ENCODE measurements at places on chromosomes 11 and 22.

- DNase-seq: no peak
These were observed 4.3 kb upstream of the SHISAL1 start for GRCh38 chr22:44317123-44317444.

DNA sequence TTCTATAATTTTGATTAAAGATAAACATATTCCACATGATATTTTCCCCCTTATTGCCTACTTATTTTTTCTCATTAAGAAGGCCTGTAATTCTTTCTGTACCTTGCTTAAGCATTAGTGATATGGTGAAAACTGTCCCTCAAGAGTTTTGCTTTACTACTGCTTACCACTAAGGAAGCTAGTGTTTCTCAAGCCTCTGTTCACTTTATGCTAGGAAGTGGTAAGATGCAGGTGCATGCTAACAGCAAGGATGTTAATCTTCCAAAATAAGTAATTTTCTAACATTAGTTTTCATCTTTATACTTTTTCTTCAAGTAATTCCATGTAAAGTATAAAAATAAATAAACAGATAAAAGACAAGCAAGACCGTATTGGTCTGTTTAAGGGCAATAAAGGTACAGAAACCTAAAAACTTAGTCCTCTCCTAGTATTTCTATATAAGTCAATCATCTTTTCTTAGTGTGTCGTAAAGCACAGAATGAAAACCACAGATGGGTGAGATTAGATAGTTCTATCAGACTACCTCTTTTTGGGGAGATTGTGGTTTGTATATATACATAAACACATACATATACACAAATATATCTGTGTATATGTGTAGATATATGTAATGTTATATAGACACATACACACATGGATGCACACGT is 731.0 kb upstream of the CNTN5 start:
- no peak for DNase-seq

DNA sequence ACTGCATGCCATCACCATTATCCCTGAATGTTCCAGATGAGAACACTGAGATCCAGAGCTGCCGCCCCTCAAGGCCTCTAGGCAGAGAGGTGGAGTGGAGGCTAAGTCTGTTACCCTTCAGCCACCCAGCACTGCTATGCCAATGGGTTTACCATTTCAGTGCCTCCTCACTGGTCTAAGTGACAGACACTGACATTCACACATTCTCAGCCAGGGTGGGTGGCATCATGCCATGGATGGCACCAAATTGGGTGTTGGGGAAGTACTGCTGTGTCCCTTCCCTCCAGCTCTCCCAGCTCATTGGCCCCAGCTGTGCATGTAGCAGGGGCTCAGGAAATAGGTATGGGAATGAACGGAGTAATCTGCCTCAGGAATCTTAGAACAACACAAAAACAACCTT is 96.8 kb upstream of the PLET1 start:
- no peak for DNase-seq

- DNase-seq: no peak
These were observed 1373.1 kb downstream of the TBC1D22A start for GRCh38 chr22:48135592-48135991.

Measured in activated T-helper 1 cell treated with Interleukin-2 at 50 U/mL for 16 hours (primary cell).